Effector CD4-positive, alpha-beta T cell (primary cell): ENCODE measurements at places on chromosomes 16 and 17.

DNA sequence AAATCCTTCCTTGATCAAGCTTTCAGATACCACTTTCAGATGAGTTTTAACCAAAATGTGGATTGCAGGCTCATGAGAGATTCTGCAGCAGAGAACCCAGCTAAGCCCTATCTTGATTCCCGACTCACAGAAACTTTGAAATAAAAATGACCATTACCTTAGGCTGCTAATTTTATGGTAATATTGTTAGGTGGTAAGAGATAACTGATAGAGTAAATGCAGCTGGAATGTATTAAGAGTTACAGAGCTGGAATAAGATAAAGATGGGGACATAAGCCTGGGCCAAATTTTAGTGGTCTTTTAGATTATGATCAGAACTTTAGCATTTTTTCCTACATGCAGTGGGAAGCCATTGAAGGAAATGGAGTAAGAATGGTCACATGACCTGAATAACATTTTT lies 1074.0 kb downstream of the CDH11 start:
- DNase-seq, result no peak

DNA sequence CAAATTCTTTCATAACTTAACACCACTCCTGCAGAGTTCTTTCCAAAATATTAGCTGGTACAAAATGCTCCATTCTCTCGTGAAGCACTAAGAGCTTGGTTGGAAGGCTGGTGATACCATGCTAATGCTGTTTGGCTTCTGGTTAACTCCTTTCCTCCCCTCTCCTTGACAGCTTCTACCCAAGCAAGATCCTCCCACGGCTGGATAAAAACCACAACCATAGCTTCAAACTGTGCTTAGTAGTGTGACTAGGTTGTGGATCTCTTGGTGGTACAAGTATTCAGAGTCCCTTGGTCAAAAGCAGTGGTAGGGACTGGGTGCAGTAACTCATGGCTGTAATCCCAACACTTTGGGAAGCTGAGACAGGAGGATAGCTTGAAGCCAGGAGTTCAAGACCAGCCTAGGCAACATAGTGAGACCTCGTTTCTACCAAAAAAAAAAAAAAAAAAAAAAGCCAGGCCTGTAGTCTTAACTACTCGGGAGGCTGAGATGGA lies 2.3 kb downstream of the PHAF1 start:
- DNase-seq, result no peak

- DNase-seq, result no peak
These were observed 410.0 kb upstream of the SOX9 start for GRCh38 chr17:71710816-71711215.

DNA sequence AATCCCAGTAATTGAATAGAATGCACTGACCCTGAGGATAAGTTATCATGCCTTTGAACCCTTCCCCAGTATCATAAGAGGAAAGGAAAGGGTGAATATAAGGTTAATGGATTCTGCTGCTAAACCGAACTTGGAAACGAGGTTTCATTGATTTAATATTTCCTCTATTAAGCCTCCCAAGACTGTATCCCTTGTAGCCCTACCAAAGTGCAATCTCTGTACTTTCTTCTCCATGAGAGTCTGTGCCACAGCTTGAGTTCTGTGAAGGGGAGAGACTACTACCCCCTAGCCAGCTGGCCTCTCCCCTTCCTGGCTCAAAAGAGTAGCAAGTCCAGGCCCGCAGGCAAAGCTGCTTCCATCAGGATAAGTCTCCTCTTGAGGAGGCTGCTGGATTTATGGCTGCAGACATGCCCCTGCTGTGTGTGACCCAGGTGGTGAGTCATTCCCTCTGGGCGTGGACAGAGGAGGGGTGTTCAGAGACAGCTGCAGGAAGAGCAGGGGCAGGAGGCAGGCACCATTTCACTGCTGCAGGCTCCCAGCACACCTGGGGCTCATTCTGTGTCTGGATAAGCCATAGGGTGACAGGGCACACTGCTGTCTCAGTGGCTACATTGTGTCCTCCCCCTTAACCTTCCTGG lies 58.4 kb downstream of the TOM1L2 start:
- no peak for DNase-seq

DNA sequence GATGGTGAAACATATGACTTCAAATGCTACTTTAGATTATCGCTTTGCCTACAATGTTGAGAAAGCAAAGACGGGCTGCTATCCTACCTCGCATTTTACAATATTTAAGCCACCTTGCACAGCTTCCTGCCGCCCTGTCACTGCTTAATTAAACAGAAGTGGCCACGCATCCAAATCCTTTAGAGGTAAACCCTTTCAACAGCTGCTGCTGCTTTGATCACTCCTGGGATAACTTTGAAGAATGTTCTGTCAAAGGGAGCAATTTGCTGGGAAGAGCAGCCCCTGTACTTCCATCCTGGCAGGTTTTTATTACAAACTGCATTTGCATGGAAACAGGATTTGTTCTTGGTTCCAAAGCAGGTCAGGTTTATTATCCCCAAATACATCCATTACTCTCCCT lies 24.2 kb upstream of the SSTR2 start:
- no peak for DNase-seq

GRCh38 chr17:21165922-21166594 lies 39.3 kb downstream of the DHRS7B start:
- DNase-seq, result no peak

DNA sequence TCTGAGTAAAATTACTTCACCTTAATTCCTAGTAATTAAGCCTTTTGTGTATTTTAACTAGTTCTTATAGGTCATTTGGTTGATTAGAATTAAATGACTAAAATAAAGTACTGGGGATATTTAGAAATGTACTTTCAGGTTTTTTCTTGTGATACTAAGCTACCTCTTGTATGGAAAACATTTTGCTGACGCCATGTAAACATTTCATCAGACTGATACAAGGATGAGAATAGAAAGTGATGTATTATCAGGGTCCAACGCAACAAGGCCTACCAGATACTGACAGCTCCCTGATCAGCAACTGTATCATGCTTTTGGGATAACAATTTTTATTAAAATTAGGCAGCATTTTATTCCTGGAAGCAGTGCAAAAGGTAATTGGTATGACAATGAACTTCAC lies 1.7 kb downstream of the SMARCE1 start:
- DNase-seq, result no peak

GRCh38 chr17:50793007-50793406 lies 25.7 kb upstream of the ANKRD40CL start:
- DNase-seq, result no peak

GRCh38 chr17:73984941-73985340 lies 218.5 kb upstream of the RPL38 start:
- DNase-seq, result no peak

GRCh38 chr17:3049705-3050295 lies 13.6 kb downstream of the OR1D5 start:
- DNase-seq, result no peak

- DNase-seq, result no peak
These were observed 480 bp downstream of the TXNL4B start for GRCh38 chr16:72092832-72093447.

GRCh38 chr16:67666032-67666551 lies 458 bp downstream of the ENKD1 start:
- DNase-seq, result no peak
